Myometrial cell (primary cell): ENCODE measurements at places on chromosomes 4 and X. TPM values are rescaled to one million over a fixed set of nuclear protein-coding genes. Genes with fewer than 3 reads are reported as not detected.

The FAM184B gene
- not detected in 2 replicates for total RNA-seq

The SYTL4 gene
- total RNA-seq, result 6.1 and 7.1 TPM in 2 replicates

The CTAG1A gene
- total RNA-seq, result not detected in 2 replicates

The RASSF6 gene
- 0.18 TPM in 1 of 2 replicates, not detected in the other for total RNA-seq

The MTMR8 gene
- not detected in 2 replicates for total RNA-seq

The LRP2BP gene
- 0.18 TPM in 1 of 2 replicates, not detected in the other for total RNA-seq

The FOXP3 gene
- total RNA-seq, result not detected in 2 replicates

The RIPPLY1 gene
- not detected in 2 replicates for total RNA-seq

The HMX1 gene
- total RNA-seq, result 0.58 TPM in 1 of 2 replicates, not detected in the other

The BOD1L1 gene
- total RNA-seq, result 5.8 and 14.4 TPM in 2 replicates

The ZNF280C gene
- 4.0 and 5.0 TPM in 2 replicates for total RNA-seq

The NEUROG2 gene
- not detected in 2 replicates for total RNA-seq

The CXCR3 gene
- total RNA-seq, result not detected in 2 replicates

The SLC9B1 gene
- 0.29 TPM in 1 of 2 replicates, not detected in the other for total RNA-seq

The F11 gene
- not detected in 2 replicates for total RNA-seq

The BST1 gene
- 4.9 and 8.9 TPM in 2 replicates for total RNA-seq

The PLAC8 gene
- total RNA-seq, result 2.5 and 2.6 TPM in 2 replicates

The USP26 gene
- not detected in 2 replicates for total RNA-seq

The MAGEB17 gene
- not detected in 2 replicates for total RNA-seq

The CXCL11 gene
- total RNA-seq, result not detected in 2 replicates
